ENCODE measurements at places on chromosomes 16 and 17.
A peak's percentile ranks its signal among the peaks of the same experiment; 100 is the strongest.

- DNase-seq = peak; percentile 68
These were observed 320 bp downstream of the SPAG9 start for GRCh38 chr17:51120357-51120738.

DNA sequence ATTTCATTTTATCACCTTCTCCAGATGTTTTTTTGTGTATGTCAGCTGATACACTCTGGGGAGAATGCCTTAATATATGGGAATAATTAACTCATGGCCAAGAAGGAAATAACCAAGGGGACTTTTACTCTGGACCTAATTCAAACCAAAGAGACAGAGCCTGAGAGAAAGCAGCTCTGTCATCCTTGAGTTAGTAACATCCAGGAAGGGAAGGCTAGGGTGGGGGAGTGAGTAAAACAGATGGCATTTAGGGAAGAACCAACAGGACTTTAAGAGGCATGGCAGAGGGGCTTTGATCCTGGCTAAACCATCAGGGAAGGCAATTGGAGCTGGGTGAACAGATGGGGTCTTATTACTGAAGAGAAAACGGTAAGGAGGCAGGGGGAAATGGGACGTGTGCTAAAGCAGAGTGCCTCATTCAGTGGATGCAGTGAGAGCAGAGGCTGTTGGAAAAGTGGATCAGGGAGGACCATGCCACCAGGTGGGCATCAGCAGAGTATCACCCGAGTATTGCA lies 2.5 kb upstream of the SMPD3 start:
- DNase-seq = no peak

DNA sequence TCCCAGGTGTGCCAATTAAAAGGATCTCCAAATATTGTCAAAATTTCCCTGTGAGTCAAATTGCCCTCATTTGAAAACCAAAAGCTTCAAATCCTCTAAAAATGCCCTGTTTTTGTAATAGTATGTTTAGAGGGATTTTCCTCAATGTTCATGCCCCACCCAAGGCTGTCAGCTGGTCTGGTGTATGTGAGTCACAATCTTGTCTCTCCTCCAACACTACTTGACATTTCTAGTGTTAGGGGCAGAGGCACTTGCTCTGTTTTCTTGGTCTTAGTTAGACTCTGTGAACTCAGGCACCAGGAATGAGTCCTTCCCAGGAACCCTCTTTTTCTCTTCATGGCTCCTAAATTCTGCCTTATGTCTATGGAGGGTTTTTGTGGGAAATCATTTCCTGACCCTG lies 634.8 kb downstream of the KCNJ2 start:
- DNase-seq = no peak

- DNase-seq = no peak
These were observed 18.0 kb downstream of the ATPAF2 start for GRCh38 chr17:18020971-18021370.

- no peak for DNase-seq
These were observed 20.6 kb downstream of the RPH3AL start for GRCh38 chr17:332023-332422.

GRCh38 chr17:42571435-42572225 lies 4.7 kb downstream of the MLX start:
- no peak for DNase-seq

DNA sequence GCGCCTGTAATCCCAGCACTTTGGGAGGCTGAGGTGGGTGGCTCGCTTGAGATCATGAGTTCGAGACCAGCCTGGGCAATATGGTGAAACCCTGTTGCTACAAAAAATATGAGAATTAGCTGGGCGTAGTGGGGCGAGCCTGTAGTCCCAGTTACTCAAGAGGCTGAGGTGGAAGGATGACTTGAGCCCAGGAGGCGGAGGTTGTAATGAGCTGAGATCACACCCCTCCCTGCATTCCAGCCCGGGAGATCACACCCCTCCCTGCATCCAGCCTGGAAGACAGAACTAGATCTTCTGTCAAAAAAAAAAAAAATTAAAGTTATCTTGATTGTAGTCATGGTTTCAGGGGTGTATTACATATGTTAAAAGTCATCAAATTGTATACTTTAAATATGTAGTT lies 26.8 kb upstream of the GLG1 start:
- no peak for DNase-seq

DNA sequence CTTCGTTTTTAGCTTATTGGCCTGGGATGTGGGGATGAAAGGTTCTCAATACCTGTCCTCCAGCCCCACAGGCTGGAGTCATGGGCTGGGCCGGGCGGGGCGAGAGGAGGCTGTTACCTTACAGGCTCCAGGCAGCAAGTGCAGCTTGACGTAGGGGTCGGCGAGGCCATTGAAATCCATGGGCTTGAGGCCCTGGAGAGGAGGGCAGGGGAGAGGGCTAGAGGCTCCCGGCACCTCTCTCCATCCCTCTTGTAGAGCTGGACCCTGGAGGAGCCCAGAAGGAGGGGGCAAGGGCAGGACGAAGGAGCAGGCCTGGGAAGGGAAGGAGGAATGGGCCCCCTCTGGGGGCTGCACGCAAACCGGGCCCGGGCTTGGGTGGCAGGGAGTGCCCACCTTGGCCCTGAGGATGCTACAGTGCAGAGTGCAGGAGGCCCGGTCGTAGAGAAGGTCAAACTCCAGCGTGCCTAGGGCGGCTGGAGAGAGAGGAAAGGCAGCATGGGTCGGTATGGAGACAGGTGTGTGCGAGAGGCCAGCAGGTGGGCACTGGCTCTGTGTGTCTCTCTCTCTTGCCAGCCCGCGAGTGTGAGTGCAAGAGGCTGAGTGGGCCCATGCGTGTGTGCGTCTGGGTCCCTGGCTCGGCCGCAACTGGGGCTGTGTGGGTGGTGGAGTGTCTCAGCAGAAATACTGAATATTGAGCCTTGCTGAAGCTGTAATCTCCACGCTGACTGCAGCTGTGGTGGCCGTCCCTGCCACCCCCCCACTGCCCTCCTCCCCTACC lies 1.6 kb downstream of the DOC2A start:
- DNase-seq = no peak

GRCh38 chr16:3468501-3468900 lies 25.0 kb downstream of the NAA60 start:
- DNase-seq = no peak

DNA sequence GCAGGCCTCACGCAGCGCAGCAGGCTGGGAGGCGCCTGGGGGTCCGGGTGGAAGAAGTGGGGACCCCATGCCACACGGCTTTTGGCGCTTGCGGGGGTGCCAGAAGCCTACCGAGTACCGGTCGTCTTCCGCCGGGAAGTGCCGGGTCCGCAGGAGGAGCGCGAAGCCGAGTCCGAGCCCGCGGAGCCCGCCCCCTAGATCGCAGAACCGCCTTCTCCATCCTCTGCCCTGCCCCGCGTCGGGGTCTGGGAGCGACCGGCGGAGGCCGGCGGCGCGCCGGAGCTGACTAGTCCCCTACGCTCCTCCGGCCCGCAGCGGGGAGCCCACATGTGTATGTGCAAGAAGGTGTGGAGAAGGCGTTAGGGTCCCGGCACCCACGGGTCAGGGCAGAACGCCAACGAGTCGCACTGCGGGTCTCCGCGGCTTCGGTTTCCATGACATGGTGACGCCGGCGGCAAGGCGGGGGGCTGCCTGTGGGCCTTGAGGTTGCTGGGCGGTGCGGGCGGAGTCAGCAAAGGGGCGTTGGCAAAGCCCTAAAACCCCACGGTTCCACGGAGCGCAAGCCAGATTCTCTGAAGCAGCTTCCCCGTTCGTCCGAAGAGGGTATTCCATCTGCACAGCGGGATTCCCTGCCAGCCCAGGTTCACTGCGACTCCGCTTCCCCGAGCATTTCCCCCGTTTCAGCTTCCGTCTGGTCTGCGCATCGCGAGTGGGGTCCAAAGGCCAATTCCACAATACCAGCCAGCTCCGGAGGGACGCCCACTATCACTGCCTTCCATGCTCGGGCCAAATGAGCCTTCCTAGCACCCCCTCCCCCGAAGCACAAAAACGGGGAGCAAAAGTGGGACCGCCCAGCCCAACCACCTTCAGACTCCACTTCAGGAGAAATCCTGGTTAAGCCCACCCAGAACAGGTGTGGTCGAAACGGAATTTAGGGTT lies 2.3 kb upstream of the LHX1 start:
- no peak for DNase-seq
